ENCODE measurements at places on chromosomes 6 and 20. TPM values are rescaled to one million over a fixed set of nuclear protein-coding genes. Genes with fewer than 3 reads are reported as not detected.

GRCh38 chr20:50049442-50050026 lies 63.4 kb downstream of the UBE2V1 start:
- H3K4me3 ChIP-seq, result no peak overlapping the region
- peaks cover 27% of the 10 kb centered on the region for H3K4me1 ChIP-seq
- H3K27ac ChIP-seq, result no peak overlapping the region
- H3K36me3 ChIP-seq, result no peaks in the 10 kb centered on the region
- H3K27me3 ChIP-seq, result no peaks in the 10 kb centered on the region
- no peak for DNase-seq

Gene FAM162B
- total RNA-seq, result 6.7 TPM

DNA sequence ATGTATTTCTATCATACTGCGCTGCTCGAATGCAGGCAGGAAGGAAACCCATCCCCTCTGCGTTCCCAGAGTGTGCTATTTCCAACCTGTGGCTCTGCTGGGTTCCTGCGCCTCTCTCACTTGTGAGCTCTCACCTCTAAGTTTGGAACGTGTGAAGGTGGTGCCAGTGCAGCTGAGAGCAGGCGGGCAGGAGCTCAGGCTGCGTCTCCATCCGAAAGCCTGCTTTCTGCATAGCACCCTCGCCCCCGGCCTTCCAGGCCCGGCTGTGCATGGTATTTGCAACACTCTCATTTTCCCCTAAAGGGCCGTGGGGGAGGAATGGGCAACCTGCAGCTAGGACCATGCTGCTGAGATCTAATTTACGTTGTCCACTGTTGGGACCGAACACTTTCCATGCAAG lies 288.0 kb upstream of the TSHZ2 start:
- H3K27me3 ChIP-seq, result no peaks in the 10 kb centered on the region
- DNase-seq, result no peak
- no peaks in the 10 kb centered on the region for H3K36me3 ChIP-seq
- H3K4me1 ChIP-seq, result peaks cover 12% of the 10 kb centered on the region
- H3K27ac ChIP-seq, result no peak overlapping the region

Gene WRNIP1
- 35.9 TPM for total RNA-seq

DNA sequence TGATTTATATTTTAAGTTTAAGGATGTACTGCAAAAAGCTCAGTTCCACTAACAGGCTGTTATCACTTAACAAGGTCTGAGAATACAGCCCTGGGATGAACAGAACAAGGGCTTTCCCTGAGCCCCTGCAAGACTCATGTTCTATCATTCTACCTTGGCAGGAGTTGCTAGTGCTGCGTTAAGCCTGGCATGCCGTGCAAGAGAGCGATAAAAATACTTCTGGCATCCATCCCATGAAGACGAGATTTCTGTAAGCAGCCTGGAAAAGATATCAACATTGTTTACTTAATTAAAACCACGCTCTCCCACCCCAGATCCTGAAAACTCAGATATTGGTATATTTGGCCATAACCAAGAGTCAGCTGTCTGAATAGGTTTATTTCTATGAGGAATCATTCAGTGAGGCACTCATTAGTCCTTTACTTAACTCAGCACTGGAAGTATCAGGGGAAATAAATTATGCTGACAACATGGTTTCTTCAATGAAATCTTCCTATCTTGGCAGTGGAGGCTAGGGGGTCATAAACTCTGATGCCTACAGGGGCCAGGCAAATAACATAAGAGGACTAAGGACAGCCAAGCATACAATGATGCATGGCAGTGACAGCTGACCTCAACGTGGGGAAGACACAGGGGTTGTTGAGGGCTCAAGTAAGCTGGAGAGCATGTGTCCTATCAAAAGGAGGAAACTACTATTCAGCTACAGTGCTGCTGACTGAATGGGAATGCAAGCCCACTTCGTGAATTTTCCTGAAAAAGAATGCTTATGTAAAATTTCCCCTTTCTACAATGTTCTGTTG lies 37.6 kb upstream of the LYRM2 start:
- H3K27me3 ChIP-seq, result no peaks in the 10 kb centered on the region
- no peak overlapping the region for H3K4me3 ChIP-seq
- H3K36me3 ChIP-seq, result peaks cover 52% of the 10 kb centered on the region
- H3K27ac ChIP-seq, result no peak overlapping the region

DNA sequence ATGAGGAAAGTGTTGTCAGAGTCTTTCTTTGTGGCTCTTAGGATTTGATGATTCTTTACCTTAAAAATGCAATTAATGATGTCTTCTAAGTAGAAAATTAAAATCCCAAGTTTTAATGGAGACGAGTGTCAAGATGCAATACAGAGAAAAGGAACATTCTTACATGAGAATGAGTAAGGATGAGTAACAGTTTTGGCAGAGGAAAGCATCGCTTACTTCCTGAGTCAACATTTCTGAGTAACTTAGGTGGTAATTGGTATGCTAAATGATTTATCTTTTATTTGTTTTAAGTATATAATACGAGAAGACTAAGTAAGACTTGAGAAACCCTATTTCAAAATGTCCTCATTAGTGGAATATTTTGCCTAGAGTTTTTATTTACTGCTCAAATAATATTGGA lies 101.3 kb downstream of the RTN4IP1 start:
- H3K4me1 ChIP-seq, result no peaks in the 10 kb centered on the region
- H3K4me3 ChIP-seq, result no peak overlapping the region
- H3K27ac ChIP-seq, result no peak overlapping the region
- no peak for DNase-seq
- no peaks in the 10 kb centered on the region for H3K36me3 ChIP-seq

DNA sequence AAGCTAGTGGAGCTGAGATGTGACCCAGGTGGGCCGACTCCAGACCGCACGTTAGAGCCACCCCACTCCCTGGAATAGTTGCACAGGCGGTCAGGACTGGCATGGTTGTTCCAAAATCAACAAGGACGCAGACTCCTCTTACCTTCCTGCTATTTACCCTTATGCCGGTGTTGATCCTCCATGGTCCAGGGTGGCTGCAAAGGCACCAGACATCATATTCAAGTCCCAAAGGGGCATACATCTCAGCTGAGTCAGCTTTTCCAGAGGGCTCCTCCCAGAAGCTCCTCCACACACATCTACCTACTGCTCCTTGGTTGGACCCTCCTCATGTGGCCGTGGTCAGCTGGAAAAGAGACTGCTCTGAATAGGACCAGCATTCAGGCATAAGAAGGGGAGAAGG lies 112.2 kb downstream of the SYCP2 start:
- peaks cover 30% of the 10 kb centered on the region for H3K36me3 ChIP-seq
- no peaks in the 10 kb centered on the region for H3K27me3 ChIP-seq
- no peak for DNase-seq
- H3K4me1 ChIP-seq, result peaks cover 42% of the 10 kb centered on the region
- no peak overlapping the region for H3K27ac ChIP-seq
